ENCODE measurements at places on chromosomes 16 and 17.

GRCh38 chr16:89482150-89482816 is 8.1 kb downstream of the ANKRD11 start:
- DNase-seq = no peak

DNA sequence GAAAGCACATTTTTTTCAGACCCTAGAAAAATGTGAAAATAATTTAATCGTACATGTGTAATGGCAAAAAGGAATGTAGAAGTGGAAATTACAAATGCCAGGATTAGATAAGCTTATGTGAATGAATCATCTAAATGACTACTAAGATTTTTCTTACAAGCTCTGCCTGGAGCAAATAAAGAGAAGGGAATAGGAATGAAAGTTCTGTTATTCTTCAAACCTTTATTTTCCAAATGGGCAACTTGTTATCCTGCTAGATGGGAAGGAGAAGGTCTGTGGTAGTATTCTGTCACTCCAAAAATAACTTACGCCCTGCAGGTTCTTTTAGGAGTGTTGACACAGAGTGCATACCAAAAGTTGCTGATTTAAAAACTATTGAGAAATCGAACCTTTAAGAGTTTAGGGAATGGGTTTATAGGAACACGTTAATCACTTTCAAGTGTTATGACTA is 9.7 kb downstream of the CTCF start:
- no peak for DNase-seq

- no peak for DNase-seq
Observed at GRCh38 chr16:10967986-10968385, 23.6 kb downstream of the CLEC16A start.

- no peak for DNase-seq
Observed at GRCh38 chr17:46768540-46768870, 50.0 kb downstream of the WNT3 start.

DNA sequence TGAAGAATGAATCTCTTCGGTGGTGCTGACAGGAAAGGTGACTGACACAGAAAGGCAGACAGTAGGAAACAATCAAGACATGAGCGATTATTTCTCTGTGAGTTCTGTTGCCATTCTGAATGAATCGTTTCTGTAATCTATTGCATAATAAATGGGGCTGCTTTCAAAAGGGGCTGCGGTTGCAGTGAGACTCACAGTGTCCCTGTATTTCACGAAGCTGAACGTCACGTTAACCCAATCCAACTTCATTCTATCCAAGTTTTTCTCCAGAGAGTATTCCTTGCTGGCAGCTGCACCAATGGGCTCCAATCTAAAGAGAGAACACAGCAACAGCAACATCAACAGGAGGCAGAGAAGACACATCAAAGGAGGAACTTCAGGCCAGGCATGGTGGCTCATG is 75.4 kb downstream of the DNAH3 start:
- no peak for DNase-seq

GRCh38 chr17:8392274-8392673 is 5.4 kb downstream of the RNF222 start:
- DNase-seq = no peak

- DNase-seq = no peak
Observed at GRCh38 chr17:39650121-39650579, 13.2 kb downstream of the STARD3 start.

DNA sequence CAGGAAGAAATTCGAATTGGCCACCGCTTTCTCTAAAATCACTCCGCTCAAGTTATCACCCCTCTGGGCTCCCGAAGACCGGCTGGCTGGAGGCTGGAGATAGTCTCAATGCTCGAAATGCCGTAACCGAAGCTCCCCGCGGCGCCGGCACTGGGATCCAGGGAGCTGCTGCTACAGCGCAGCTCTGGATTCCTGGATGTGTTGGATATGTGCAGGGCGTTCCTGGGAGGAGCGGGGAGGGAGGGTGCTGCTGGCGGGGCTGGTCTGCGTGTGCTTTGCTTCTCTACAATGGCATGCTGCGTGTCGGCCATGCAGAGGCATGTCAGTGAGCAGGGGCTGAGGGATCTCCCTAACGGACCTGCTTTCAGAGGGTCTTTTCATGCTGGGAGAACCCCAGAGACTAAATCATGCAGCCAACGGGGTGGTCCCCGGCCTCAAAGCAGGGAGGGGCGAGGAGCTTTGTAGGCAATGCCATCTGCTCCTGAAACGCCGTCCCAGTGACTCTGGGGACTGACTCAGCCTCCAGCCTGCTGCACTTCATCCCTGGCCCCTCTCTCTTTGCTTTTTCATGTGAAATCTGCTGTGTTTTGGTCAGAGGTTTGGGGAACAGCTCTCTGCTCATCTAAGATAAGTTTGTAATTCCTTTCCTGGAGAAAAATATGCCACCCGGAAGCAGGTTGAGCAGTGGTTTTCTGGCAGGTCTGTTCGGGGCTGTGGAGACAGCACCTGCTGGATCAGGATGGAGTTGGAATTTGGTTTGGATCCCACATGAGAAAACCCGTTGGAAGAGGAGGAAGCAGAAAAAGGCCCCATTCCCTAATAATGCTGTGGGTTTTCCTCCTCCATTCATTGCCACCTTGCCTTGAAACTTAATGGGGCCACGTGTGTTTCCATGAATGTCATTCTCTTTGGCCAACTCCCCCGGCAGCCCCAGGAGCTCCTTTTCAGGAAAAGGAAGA is 311.4 kb downstream of the SEC14L1 start:
- no peak for DNase-seq

DNA sequence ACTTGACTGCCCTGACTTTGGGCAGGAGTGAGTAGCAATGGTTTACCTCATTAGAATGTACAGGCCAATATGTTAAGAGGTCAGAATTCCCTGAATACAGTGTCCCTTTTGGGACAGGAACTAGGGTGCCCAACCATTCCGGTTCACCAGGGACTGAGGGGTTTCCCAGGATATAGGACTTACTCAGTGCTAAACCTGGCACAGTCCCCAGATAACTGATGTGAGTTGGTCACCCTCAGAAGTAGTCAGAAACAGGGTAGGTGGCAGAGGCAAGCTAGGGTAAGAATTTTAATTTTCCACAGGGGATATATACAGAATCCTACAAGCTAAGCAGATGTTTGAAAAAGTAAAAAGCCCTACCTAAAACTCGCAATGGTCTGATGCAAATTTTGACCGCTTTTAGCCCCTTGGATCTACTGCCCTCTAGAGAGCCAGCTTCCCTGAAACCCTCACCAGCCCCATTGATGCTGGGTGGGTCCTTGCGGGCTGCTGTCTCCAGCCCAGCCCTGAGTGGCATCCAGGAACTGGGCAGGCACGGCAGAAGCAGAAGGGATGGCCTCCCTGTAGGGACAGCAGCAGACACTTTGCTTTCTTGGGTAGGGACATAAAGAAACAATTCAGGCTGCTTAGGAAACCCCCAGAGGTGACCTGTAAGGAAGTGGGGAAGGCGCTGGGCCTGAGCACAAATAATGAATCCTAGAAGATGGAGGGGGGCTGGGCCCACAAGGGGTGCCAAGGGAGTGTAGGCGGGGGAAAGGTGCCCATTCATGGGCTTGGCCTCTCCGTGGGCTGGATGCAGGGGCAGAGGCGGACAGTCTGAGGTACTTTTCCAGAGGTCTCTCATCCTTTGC is 434.8 kb downstream of the SLC39A11 start:
- no peak for DNase-seq

GRCh38 chr17:51636291-51636690 is 375.9 kb downstream of the UTP18 start:
- no peak for DNase-seq

DNA sequence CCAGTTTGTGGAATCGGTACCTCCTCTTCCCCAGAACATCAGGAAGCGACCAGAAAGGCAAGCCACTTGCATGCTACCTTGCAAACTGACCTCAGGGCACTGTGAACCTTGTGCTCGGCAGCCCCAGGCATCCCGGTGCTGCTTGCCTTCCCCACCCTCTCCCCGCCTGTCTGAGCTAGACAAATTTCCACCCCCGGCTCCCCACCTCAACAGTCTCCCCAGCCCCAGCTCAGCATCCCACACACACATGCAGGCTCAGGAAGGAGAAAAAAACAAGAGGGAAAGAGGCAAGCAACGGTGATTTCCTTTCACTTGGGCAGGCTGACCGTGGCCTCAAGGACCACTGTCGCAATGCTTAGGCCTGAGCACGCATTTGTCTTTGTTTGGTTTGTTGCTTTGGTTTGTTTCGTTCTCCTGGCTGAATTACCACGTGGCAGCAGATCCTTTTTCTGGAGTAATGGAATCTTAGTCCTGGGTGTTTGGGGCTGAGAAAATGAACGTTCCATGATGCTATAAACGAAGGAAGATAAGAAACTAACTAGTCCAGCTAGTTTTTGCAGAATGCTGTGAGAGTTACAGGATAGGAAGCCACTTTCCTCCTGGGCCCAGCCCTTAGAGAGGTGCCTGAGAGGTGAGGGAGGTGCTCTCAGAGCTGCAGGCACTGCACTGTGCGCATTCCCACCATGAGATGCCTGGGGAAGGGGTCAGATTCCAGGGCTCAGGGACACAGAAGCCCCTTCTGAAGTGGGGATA is 27.9 kb downstream of the SDK2 start:
- DNase-seq = no peak

DNA sequence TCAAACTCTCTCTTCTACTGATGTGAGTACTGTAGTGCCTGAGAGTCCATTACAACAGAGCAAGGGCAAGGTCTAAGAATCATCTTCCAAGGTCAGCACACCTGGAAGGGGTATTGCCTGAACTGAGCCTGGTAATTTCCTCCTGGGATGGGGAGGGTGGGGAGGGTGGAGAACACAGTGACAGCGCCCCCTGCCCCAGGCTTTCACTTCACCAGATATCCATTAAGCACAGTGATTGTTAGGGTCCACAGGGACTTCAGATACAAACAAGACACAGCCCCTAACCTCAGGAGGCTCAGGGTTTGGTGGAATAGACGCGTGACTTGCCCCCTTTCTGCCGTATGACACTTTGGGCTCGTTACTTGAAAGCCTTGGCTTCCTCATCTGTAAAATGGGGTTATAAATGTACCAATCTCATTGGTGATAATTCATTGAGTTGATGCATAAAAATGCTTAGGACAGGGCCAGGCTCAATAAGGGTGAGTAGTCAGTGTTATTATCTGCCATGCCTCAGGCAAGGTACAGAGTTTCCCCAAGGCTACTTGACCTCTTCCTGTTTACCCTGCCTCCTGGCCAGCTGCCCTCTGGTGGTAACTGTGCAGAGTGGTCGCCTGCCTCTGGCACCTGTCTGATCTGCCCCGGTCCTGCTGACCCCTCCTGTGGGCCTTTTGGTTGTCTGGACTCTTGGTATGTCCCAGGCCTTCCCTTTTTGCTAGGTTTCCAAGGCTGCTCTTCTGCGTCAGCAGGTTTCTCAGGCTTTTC is 13.1 kb upstream of the BRD7 start:
- DNase-seq = no peak
